ENCODE measurements at places on chromosomes 2 and 18. TPM values are rescaled to one million over a fixed set of nuclear protein-coding genes. Genes with fewer than 3 reads are reported as not detected.

Gene MFSD2B
- 0.20 TPM for total RNA-seq

Gene PMS1
- total RNA-seq, result 17.2 TPM

Gene ABCB11
- total RNA-seq, result 4.6 TPM

Gene DUSP19
- 2.8 TPM for total RNA-seq

Gene TNFRSF11A
- total RNA-seq, result 87.3 TPM

Gene IL1RL1
- 0.93 TPM for total RNA-seq

Gene PLGLB2
- total RNA-seq, result 2.7 TPM

Gene CYP26B1
- total RNA-seq, result 9.5 TPM

Gene LAMA1
- 6.1 TPM for total RNA-seq

Gene PTPRN
- 13.0 TPM for total RNA-seq

Gene DIPK1C
- 0.14 TPM for total RNA-seq

Gene UGT1A6
- 8.7 TPM for total RNA-seq

DNA sequence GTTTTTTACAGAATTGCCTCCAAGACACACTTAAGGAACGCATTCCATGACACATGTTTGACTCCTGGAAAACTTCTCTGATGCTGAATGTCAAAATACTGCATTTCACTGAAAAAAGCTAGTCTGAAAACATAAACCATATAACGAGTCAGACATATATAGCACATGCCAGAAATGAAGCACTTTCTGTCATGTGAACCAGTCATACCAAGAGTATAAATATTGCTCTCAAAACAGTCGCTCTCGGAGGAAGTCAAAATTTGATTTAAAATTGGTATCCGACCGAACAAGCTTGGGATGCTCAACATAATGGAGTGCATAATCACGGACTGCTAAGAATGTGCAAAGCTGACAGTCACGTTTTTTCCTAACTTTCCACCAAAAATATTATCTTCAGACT lies 115.9 kb downstream of the PIEZO2 start:
- DNase-seq, result no peak

- DNase-seq, result no peak
These were observed 272.0 kb downstream of the LNPK start for GRCh38 chr2:175730050-175730449.

GRCh38 chr18:3262234-3263131 lies 550 bp downstream of the MYL12B start:
- no peak for DNase-seq

GRCh38 chr2:224580248-224580647 lies 4.9 kb downstream of the CUL3 start:
- no peak for DNase-seq

GRCh38 chr2:44645937-44646336 lies 284.2 kb downstream of the CAMKMT start:
- no peak for DNase-seq

DNA sequence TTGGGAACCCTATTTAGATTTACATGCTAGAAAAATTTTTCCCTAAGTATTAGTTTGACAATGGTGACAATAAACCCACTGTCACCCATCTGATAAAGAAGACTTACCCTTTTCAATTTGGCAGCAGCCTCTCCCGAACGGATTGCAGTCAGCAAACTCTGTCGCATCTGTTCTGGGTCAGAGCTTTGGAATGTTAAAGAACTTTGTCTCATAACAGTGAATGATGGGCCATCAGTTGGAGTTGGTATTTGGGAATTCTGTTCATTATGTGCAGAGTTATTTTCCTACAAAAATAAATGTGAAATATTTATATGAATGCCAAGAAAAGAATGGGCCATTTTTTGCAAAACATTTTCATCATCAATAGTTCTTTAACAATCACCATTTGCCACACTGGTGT lies 70.8 kb upstream of the GRB14 start:
- DNase-seq, result no peak

DNA sequence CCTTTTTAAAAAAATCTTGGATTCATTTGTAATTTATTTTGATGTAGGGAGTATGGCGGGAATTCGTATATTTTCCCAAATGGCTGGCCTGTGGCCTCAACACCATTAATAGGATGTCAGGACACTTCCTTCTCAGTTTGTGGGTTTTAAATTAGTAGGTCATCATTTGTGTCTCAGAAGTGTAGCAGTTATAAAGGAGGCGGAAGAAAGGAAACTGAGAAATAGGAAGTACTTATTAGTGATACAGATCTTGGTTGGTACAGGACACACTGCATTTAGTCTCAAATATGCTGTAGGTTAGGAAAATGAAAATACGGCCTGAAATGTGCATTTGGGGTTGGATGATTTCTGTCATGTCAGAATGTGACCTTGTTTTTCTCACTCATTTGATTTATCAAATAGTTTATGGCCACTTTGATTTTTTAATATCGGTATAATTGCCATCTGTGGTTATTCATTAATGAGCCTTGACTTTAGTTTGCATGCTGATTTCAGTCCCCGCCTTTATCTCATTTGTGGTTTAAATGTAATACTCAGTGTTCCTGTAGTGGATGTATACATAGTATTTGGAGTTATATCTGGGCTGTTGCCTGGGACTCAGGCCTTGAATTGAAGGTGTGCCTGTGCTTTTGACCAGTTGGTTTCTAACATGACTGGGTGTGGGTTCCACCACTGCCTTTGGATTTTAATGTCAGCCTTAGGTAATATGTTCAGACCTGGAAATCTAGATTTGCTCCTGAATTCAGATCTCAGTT lies 31.4 kb downstream of the ZCCHC2 start:
- DNase-seq, result no peak

GRCh38 chr18:26619350-26619749 lies 71.0 kb upstream of the KCTD1 start:
- no peak for DNase-seq

DNA sequence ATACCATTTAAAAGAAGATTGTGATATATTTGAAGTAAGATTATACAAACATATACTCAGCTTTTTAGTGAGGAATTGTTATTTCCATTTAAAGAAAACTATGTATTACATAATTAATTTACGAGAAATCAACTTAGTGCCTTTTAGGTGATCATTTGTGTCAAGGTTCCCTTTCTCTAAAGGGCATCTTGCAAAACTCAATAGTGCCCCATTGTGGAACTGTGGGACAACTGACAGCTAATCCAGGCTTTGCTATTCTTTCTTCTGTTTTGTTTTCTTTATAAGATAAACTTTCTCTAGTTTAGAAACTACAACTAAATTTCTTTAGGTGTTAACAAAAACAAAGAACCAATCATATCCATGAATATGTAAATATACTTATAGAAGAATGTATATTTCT lies 24.3 kb upstream of the VIT start:
- no peak for DNase-seq

- DNase-seq, result no peak
These were observed 32.7 kb downstream of the SPIRE1 start for GRCh38 chr18:12625241-12625640.

DNA sequence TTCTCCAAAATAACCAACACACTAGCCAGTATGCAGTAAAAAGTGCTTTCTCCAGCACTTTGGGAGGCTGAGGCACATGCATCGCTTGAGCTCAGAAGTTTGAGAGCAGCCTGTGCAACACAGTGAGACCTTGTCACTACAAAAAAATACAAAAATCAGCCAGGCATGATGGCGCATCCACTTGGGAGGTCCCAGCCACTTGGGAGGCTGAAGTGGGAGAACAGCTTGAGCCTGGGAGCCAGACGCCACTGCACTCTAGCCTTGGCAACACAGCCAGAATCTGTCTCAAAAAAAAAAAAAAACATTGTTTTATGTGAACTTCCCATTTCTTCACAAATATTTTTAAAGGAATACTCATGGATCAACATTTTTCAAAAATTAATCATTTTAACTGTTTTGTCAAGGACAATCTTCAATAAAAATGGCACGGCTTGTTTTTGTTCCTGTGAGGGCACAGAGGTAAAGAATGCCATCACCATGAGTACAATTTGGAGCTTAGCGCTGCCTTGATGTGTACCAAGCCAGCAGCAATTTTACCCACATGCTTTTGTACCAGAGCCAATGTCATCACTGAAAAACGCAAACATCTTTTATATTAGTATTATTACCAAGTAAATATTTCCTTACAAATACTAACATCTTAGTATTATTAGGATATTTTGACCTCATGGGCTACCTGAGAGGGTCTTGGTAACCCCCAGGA lies 26.7 kb downstream of the RAB1A start:
- DNase-seq, result no peak

DNA sequence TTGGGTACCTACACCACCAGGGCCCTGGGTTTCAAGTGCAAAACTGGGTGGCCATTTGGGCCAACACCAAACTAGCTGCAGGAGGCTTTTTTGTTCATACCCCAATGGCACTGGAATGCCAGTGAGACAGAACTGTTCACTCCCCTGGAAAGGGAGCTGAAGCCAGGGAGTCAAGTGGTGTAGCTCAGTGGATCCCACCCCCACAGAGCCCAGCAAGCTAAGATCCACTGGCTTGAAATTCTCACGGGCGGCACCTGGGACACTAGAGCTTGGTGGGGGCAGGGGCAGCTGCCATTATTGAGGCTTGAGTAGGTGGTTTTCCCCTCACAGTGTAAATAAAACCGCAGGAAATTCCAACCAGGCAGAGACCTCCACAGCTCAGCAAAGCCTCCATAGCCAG lies 46.0 kb upstream of the FAM110C start:
- no peak for DNase-seq

- DNase-seq, result no peak
These were observed 343.0 kb downstream of the ERBB4 start for GRCh38 chr2:212195626-212196025.

DNA sequence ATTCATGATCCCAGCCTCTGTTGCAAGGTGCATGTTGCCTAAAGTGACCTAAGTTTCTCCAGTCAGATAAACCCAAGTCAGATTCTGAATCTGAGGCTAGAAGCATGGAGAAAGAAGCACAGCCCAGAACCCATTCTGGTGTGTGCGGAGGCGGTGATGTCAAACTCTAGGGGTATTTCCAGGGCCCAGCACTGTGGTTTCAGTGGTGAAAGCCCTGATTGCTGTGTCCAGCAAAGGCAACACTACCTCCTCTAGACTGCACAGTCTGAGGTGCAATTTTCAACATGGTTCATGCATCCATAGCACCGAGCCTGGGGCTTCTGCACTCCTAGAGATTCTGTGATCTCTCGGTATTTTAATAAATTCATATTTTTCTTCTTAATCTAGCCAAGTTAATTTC lies 264.8 kb upstream of the KLHL29 start:
- no peak for DNase-seq

GRCh38 chr2:129233166-129233565 lies 746.3 kb upstream of the RAB6C start:
- DNase-seq, result no peak

DNA sequence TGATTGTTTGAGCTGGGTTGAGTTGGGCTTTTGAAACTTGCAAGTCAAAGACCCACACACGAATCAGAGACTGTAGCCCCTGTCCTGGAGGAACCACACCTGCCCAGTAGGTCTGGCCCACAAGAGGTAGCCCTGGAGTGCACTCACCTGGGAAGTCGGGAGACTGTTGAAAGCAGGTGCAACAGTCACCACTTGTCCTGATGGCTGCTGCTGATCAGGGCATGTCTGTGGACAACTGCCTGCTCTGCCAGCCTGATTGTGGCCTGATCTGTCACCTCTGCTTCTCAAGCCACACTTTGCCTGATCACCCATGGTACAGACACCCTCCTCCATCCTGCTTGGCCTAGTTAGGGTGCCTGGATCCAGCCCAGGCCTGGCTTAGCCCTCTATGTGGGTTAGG lies 105.0 kb upstream of the HAAO start:
- no peak for DNase-seq

- DNase-seq, result no peak
These were observed 41.4 kb downstream of the CHST9 start for GRCh38 chr18:27143580-27144287.

DNA sequence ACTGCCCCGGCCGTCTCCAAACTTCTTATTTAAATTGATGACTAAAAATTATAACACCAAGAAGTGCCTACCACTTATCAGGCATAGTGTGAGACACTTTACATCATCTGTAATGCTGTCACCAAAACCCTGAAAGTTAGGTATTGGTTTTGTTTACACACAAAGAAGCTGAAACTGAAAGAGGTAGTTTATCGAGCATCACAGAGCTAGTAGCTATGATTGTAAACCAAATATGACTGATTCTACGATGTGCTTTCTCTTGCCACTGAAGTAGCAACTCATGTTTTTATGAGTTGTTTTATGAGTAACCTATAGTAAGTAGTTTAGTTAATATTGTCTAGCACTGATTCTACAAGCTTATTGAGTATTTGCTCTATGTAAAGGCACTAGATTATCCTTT lies 31.5 kb downstream of the DYNC1I2 start:
- DNase-seq, result no peak

DNA sequence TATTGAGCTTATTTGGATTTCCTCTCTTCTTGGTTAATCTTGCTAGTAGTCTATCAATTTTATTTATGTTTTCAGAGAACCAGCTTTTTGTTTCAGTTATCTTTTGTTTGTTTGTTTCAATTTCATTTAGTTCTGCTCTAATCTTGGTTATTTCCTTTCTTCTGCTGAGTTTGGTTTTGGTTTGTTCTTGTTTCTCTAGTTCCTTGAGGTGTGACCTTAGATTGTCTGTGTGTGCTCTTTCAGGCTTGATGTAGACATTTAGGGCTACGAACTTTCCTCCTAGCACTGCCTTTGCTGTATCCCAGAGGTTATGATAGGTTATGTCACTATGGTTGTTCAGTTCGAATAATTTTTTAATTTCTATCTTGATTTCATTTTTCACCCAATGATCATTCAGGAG lies 141.6 kb downstream of the ZNF236 start:
- DNase-seq, result no peak

- no peak for DNase-seq
These were observed 95.8 kb downstream of the VSNL1 start for GRCh38 chr2:17636257-17636656.

GRCh38 chr2:235728800-235729556 lies 235.1 kb downstream of the AGAP1 start:
- no peak for DNase-seq

DNA sequence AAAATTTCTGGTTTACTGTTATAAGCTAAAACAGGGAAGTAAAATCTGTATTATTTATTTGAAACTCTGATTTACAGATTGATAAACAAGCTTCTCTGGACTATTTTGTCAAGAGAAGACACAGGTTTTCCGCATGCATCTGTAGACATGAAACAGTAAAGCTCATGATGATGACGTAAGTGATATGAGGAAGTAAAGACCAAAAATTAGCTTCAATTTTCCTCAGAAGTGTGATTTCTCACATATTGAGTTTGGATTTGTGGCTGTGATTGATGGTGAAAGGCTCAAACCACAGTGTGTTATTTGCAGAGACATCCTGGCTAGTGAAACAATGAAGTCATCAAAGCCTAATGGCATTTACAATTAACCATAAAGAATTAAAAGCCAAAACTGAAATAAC lies 12.6 kb upstream of the LONRF2 start:
- DNase-seq, result no peak

DNA sequence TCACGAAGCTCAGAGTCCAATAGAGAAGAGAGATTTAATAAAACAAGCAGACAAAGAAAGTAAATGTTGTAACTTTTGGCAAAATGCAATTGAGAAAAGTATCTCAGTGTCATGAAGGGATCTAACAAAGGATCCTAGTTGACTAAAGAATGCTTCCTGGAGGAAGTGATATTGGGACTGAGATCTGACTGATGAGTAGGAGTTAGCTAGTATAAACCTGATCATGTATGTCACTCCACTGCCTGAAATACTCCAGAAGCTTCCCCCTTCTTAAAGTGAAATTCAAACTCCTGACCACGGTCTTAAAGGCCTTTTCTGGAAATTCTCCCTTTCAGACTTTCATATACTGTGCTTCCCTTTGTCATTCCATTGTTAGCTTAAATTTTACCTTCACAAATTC lies 1102.4 kb upstream of the ZEB2 start:
- DNase-seq, result no peak
